Stimulated activated CD4-positive, alpha-beta T cell treated with anti-CD3 and anti-CD28 coated beads, Interleukin-1b, Interleukin-23, amount 100 ng/mL, for 1 hour (primary cell): ENCODE measurements at places on chromosomes 4 and X.

GRCh38 chr4:184688447-184688846 lies 38.9 kb downstream of the PRIMPOL start:
- DNase-seq, result no peak

DNA sequence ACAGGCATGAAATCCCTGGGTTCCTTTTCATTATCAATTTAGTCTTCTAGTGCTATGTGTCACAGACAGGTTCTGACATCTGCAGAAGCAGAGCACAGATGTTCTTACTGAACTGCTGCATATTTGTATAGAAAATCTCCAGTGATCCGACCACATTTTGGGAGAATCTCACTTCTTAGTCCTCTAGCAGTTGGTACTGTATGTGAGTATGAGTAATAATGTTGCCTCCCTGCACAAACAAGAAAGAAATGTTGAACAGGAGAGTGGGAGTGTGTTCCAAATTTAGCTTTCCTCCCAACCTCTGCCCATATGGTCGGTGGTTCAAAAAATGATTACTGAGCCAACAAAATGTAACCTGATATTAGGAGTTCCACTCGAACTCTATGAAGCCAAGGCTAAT lies 165.3 kb upstream of the GPC4 start:
- DNase-seq, result no peak

GRCh38 chr4:88600176-88600838 lies 8.0 kb downstream of the HERC3 start:
- DNase-seq, result no peak

- no peak for DNase-seq
These were observed 92.3 kb upstream of the MAD2L1 start for GRCh38 chr4:120158841-120159463.

- no peak for DNase-seq
These were observed 36.9 kb downstream of the ENPEP start for GRCh38 chr4:110512901-110513300.

- DNase-seq, result no peak
These were observed 672 bp downstream of the PGM2 start for GRCh38 chr4:37827030-37827685.

DNA sequence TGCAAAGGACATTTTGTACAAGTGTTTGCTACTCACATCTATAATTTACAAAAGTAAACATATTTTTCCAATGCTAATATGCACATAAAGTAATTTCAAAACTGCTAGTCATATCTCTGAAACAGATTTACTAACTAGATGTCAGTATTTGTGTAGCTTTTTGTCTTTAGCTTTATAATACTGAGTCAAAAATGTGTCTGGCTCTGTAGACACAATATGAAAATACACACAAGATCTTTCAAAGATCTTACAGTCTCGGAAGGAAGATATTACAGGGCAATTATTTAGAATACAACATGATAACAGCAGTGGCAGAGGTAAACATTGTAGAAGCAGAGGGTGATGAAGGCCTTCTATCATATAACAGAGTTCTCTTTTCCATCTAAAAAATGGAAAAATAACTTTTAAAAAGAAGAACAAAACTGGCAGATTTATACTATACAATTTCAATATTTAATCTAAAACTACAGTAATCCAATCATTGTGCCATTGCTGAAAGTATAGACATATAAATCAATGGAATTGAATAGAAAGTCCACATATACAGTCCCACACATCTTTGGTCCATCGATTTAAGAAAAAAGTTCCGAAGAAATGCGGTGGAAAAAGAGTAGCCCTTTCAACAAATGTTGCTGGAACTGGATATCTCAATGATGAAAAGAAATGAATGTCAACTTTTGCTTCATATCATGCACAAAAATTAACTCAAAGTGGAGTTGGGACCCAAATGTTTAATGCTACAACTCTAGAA lies 29.4 kb downstream of the ARAP2 start:
- no peak for DNase-seq

DNA sequence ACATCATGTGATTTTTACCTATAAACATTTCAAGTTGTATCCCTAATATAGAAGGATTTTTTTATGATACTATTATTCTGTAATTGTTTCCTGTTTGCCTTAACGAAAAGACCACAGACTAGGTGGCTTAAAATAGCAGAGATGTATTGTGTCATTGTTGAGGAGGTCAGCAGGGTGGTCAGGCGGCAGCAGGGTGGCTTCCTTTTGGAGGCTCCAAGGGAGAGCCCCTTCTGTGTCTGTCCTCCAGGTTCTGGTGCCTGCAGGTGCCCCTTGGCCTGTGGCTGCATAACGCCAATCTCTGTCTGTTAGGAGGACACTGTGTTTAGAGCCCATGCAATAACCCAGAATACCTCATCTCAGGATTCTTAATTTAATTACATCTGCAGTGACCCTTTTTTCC lies 118.1 kb downstream of the TBL1X start:
- no peak for DNase-seq

GRCh38 chrX:112520124-112520523 lies 159.6 kb downstream of the LHFPL1 start:
- no peak for DNase-seq

GRCh38 chr4:57220734-57221133 lies 110.5 kb upstream of the IGFBP7 start:
- DNase-seq, result no peak

DNA sequence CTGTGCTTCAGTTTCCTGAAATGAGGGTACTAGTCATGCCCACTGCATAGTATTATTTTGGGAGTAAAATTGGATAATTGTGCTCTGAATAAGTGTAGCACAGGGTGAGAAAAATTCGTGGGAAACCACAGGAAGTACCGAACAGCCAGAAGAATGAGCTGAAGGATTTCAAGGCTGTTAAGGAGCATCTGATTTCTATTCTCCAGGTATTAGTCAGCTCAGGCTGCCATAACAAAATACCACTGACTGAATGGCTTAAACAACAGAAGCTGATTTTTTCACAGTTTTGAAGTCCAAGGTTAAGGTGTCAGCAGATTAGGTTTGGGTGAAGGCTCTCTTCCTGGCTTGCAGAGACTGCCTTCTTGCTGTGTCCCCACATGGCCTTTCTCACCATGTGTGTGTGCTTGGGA lies 41.9 kb downstream of the WWC2 start:
- no peak for DNase-seq

- no peak for DNase-seq
These were observed 18.8 kb upstream of the MXD4 start for GRCh38 chr4:2280531-2281300.

DNA sequence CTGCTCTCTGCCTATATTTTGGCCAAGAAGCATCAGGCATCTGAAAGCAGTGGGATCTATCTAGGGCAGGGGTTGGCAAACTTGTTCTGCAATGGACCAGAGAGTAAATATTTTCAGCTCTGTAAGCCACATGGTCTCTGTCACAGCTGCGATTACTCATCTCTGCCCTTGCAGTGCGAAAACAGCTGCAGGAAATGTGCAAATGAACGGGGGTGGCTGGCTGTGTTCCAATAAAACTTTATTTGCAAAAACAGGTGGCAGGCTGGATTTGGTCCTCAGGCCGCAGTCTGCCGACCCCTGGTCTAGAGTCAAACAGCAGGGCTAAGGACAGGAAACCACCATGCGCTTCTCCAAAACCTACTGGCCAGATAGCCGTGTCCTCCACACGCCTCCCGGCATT lies 48.6 kb downstream of the ACOX3 start:
- DNase-seq, result no peak

GRCh38 chrX:16772460-16772859 lies 13.8 kb upstream of the TXLNG start:
- DNase-seq, result no peak

GRCh38 chr4:74316397-74316796 lies 8.1 kb downstream of the EPGN start:
- no peak for DNase-seq

DNA sequence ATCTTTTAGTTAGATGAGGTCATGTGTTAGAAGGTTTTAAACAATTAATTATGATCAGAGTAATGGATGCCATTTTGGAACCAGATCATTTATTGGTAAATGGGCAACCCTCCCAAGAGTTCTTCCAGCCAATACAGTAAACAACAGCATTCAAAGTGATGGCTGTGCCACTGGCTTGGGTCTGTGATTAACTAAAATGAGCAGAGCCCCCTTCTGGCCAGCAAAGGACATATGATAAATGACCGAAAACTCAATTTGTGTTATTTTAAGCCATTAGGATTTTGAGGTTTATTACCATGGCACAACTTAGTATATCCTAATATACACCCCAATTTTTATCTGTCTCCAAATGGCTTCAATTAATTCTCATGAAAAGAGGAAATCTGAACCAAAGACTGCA lies 90.8 kb upstream of the NPFFR2 start:
- DNase-seq, result no peak

GRCh38 chrX:150701377-150701776 lies 8.2 kb downstream of the MTMR1 start:
- no peak for DNase-seq

DNA sequence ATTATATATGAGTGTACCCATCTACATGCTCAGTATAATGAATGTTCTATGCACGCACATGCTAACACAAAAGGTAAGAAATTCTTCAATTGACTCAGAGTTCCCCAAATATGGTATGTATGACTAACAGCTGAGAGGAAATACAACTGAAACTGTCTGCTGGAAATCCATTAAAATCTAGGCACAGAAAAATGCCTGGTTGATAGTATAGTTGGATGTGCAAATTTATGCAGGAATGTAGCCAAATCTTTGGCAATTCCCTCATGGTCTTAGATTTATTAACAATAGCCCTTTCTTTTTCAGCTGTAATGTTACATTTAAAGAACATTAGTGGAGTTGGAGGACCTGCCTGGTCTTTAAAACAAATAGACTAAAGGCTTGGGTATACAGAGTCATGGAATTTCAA lies 5.5 kb downstream of the CAMK2D start:
- no peak for DNase-seq

GRCh38 chrX:81890521-81890920 lies 688.6 kb downstream of the SH3BGRL start:
- DNase-seq, result no peak

DNA sequence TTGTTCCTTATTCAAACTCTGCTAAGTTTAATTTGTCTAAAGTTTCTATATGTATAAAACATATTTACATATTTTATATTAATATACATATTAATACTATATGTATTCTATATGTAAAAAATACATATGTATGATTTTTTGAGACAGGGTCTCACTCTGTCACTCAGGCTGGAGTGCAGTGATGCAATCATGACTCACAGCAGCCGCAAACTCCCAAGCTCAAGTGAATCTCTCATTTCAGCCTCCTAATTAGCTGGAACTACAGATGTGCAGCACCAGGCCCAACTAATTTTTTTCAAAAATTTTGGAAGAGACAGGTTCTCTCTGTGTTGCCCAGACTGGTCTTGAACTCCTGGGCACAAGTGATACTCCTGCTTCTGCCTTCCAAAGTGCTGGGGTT lies 684.9 kb downstream of the TRAM1L1 start:
- DNase-seq, result no peak

DNA sequence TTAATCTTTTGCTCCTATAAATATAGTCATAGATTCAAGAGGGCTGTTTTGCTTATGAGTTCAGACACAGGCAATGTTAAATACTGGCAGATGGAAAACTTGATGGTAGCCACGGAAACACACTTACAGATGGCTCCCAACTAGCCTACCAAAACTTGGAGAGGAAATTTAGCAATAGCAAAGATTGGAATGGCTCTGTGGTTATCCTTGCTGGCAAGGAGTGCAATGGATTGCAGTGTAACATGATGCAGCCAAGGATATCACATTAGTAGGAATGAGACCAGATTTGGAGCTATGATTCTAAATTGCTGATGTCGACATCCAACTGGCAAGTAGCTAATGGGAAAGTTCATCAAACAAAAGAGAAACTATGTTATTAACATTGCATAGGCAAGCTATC lies 791.0 kb upstream of the DIAPH2 start:
- no peak for DNase-seq

GRCh38 chr4:186570193-186570996 lies 15.0 kb upstream of the MTNR1A start:
- DNase-seq, result no peak

DNA sequence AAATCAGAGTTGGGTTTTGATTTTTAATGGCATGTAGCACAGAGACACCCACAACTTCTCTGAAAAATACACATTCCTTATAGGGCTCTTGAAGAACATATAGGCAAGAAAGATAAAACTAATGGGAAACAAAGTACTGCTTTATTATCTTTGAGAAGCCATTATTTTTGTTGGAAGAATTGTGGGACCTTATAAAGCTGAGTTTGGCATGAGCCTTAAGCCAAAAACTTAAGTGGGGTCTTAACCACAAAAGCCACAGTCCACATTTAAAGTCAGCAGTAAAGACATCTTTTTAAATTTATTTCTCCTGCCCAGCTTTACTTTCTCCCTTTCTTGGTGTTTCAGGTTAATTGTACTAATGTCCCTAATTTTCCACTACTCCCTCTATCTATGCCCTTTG lies 1297.3 kb downstream of the C4orf33 start:
- no peak for DNase-seq

DNA sequence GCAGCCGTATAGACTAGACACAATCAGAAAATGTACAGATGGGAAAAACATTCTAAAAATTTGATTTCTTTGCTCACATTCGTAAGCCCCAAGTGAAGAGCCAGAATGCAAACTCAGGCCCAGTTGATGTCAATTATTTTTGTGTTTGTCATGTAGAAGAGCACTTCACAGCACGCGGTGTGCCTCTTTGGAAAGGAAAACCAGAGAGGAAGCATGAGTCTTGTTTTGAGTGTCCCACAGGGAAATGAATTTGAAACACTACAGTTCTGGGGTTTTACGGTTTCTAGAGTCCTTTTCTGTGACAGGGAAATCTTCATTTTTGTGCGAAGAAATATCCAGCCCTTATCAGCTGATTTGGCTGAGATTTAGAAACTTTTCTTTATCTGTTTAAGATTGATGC lies 554.6 kb upstream of the BOD1L1 start:
- no peak for DNase-seq

GRCh38 chr4:2390146-2390545 lies 28.3 kb downstream of the ZFYVE28 start:
- no peak for DNase-seq

- no peak for DNase-seq
These were observed 33.2 kb upstream of the EDA2R start for GRCh38 chrX:66672106-66672505.

GRCh38 chrX:51361251-51361650 lies 28.6 kb downstream of the NUDT10 start:
- DNase-seq, result no peak

GRCh38 chrX:20547611-20548051 lies 280.9 kb upstream of the RPS6KA3 start:
- DNase-seq, result no peak

DNA sequence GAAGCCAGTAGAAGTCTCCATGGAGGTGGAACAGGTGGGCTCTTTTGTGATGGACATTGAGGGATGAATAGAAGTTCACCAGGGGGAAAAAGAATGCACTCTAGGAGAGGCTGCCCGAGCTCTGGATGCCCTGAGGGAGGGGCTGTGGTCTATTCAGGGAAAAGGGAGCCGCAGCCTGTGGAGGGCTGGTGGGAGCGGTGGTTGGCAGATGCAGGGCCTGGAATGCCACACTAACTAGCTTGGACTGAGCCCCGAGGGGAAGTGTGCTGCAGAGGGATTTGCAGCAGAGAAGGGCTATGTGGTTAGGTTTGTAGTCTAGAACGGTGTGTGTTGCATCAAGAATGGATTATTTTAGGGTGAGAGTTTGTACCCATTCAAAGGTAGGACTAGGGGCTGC lies 29.5 kb upstream of the PSAPL1 start:
- DNase-seq, result no peak
